Retina (tissue), 1 donor: ENCODE measurements at places on chromosomes 2 and 18.

DNA sequence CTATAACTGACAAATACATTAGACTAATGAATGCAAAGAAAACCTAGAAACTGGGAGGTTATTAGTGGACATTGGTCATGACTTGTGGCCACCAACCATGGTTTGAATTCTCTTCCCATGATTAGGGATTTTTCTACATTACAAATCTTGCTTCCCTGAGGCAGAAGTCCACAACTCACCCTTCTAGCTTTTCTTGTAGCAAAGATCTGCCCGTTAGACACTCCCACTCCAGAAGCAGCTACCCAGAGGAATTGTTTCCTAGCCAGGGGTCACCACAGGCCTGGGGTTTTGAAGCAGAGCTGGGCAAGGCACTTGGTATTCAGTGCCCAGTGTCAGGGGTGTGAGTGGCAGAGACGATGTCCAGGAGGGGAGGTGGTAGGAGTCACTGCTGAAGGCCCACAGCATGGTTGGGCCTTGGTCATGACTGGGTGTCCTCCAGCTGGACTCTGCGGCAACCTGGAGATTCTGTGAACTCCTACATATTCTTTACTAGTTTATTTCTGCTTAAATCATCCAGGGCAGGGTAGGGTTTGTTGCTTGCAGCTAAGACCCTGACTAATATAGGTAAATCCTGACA, 54.9 kb downstream of the ACTR2 start:
- no peak for DNase-seq

- DNase-seq = no peak
These were observed 57.8 kb upstream of the CYP26B1 start for GRCh38 chr2:72205504-72205881.

GRCh38 chr2:16298866-16299265, 358.5 kb downstream of the MYCN start:
- DNase-seq = no peak

DNA sequence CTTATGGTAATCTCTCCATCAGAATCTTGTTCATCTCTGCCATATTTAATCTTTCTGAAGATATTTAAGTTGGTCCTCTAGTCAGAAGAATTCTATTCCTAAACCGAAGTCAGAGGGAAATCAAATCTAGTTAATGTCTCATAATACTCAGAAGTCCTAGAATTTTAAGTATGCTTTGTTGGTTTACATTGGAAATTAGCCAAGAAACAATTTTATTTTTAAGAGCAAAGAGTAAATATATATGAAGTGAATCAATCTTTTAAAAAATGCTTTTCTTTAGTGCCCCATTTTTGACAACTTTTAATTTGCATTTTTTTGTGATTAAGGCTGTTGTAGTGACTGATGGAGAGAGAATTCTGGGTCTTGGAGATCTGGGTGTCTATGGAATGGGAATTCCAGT, 38.1 kb downstream of the ME2 start:
- DNase-seq = no peak

GRCh38 chr2:124091721-124092120, 66.6 kb downstream of the CNTNAP5 start:
- no peak for DNase-seq

GRCh38 chr18:56221195-56222065, 417.0 kb downstream of the TXNL1 start:
- no peak for DNase-seq

DNA sequence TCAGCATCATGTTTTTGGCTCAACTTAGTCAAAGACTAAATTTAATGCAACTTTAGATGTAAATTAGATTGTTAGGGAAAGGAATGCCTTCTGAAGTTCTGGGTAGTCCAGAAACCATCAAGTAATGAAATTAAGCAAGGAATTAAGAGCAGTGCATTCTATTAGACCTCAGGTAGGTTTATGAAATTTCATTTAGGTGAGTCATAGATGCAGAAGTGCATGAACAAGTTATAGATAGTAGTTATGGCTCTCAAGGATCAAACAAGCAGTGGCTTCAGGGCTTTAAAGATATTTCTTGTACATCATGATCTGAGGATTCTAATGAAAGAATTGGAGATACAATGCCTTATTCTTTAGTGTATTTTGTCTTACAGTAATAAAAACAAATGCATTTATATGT, 25.4 kb upstream of the SPOPL start:
- DNase-seq = no peak

GRCh38 chr2:128737546-128737826, 418.8 kb upstream of the HS6ST1 start:
- DNase-seq = no peak

DNA sequence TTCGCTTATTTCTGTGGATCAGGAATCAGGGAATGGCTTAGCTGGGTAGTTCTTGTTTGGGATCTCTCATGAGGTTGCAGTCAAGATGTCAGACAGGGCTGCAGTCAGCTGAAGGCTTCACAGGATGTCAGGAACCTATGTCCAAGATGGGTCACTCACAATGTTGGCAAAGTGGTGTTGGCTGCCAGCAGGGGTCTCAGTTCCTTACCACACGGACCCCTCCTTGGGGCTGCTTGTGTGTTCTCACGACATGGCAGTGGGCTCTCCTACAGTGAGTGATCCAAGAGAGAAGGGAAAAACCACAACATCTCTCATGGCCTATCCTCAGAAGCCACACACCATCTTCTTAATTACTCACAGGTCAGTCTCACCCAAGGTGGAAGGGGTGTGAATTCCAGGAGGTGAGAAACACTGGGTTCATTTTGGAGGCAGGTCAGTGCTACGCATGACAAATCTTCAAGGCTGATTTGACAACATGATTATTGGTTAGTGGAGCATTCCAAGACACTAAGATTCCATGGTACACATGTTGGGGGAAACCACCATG, 1.3 kb upstream of the ANTXR1 start:
- peak; percentile 10 for DNase-seq

GRCh38 chr18:47166294-47166693, 9.9 kb downstream of the IER3IP1 start:
- no peak for DNase-seq

GRCh38 chr18:36350839-36351469, 53.4 kb downstream of the FHOD3 start:
- DNase-seq = no peak

DNA sequence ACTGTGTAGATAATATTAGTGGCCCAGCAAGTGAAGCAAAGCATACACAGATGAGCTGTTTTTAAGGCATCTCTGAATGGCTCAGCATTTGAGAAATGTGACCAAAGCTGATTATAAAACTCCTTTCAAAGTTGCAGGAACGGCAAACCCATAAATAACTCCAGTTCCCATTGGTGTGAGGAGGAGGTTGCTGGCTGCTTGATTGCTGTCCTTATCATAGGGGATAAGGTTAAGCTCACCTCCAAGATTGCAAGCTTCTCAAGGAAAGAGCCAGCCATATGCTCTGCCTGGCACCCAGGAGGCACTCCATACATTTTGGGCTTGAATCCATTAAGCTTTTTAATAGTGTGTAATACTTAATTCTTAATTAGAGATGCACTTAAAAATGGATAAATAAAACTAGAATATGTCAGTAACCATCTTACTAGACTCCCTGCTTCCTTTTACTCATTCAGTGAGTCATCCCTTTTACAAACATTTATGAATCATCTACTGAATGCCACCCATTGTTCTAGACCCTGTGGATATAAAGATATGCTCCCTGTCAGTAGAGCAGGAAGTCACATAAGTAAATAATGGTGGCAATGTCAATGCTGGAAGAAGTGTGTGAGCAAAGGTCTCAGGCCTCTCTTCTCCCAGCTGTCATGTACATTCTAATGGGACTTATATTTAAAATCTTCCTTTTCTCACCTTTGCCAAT, 99.3 kb downstream of the SPATS2L start:
- no peak for DNase-seq

DNA sequence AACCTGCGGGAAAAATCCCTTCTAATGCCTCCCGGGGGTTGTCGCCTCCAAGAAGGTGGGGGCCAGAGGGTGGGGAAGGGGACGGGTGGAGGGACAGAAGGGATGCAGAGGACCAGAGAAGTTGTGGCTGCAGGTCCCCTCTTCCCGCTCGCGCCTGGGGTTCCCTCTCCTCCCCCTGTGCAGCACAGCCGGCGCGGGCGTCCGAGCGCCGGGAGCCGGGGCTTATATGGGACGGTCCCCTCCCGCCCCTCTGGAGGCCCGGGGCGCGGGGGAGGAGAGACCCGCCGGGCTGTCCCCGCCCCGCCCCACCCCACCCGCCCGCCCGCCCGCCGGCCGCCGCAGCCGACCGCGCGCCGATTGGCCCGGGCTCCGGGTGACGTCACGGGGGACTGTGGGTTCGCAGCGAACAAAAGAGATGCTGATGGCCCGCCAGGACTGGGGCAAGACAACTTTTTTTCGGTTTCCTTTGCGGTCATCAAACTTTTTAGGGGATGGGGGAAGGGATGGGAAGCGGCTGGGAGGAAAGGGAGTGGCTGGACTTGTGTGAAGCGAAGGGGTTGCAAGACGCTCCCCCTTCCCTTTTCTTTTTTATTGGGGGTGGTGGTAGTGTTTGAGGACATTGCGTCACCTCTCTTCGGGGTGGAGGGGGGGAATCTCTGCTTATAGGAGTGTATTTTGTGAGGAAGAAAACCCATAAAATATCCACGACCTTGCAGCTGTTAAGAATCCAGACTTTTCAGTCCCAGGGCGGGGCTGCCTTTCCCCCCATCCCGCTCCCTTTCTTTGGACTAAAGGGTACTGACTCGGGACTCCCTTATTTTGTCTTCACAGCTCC, at the start of gene FN1:
FN1 (minus strand) TSS at position 199 of the 835 bp plus-strand sequence. CDS start 266 bp downstream, outside the sequence.
- DNase-seq = peak; percentile 79

GRCh38 chr2:44715671-44716081, 225.8 kb upstream of the SIX3 start:
- DNase-seq = peak; percentile 49

- no peak for DNase-seq
These were observed 371.8 kb upstream of the SLC14A2 start for GRCh38 chr18:45243340-45244110.

DNA sequence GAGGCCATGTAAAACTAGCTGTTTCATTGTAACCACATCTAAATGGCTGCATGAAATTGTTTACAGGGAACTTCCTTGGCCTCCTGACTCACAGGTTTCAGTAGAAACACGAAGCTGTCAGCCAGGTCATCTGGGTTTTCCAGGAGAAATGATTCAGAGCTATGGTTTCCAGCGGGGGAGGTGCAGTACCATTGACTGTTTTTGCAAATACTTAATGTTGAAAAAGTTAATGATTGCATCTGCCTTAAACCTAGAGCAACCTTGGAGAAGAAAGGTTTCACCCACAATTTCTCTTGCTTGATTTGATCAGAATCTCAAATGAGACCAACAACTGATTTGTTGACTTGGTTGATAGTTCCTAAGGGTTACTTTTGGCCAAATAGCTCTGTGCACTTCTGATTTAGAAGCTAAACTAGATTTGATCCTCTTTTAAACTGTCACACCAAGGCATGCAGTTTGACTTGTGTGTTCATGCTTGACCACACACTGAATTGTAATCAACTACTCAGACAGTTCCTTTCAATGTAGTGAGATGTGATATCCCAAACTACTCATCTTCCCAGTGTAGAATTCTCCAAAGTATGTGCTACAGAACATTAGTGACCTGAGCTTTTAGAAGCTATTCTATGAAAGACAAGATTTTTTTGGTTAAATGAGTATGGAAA, 193.5 kb upstream of the CHST9 start:
- no peak for DNase-seq

DNA sequence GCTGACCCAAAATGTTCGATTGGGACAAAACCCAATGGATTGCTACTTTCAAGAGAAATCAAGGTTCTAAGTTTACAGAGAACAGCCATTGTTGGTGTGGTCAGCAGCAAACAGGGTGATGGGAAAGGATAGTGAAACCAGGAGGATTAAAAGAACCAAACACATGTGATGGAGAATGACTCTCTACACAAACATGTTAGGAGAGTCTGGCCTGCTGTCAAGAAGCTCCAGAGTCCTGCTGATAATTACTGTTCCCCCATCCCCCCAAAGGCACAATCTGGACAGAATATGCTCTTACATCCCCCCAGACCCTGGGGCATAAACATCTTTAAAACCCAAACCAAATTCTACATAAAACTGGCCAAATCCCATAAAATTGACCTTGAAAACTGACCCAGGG, 32.0 kb upstream of the ACYP2 start:
- DNase-seq = no peak

- DNase-seq = no peak
These were observed 120.5 kb upstream of the SCN7A start for GRCh38 chr2:166614503-166614902.

DNA sequence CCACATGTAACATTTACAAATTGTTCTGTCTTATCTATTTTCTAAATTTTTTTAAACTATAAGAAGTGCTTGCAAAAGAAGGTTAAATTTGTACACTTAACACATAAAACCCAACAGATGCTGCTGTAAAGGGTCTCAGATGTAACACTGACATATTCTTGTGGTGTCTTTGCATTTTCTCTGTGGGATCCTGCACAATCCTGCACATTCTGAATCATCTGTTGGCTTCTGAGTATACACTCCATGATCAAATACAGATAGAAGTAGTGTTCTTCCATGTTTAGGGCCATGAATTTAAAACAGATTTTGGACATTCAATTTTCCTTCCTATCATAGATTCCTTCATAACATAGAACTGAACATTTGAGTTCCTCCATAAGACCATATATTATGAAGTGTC, 89.0 kb downstream of the SPRED2 start:
- no peak for DNase-seq

DNA sequence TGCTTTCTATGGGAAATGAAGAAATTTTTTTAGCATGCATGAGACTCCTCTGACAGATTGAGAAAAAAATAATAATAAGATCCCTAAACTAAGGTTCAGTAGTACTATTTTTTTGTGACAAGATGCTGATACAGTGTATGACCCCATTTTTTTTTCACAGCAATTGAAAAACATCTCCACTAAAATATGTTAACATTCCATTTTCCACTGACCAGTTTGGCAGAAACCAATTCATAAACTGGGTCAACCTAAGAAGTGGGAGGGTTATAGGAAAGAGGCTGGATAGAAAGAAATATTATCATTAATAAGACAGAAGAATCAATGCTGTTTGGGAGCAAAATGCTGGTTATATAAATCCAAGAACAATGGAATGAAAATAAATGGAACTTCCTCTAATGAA, 182.7 kb downstream of the ANTXR1 start:
- no peak for DNase-seq

- DNase-seq = no peak
These were observed 249.8 kb upstream of the ATP5MC3 start for GRCh38 chr2:175431101-175431946.

GRCh38 chr18:76389716-76390115, 105.3 kb downstream of the ZNF516 start:
- DNase-seq = no peak
